Bronchial epithelial cell (primary cell): ENCODE measurements at places on chromosomes 2 and 18. TPM values are rescaled to one million over a fixed set of nuclear protein-coding genes. Genes with fewer than 3 reads are reported as not detected.

TLX2 gene
- not detected in 2 replicates for total RNA-seq

SRD5A2 gene
- total RNA-seq: under 0.01 TPM in 1 of 2 replicates, not detected in the other

CYTIP gene
- total RNA-seq: not detected in 2 replicates

ABCA12 gene
- total RNA-seq: 7.1 and 23.7 TPM in 2 replicates

PARD3B gene
- 1.6 and 2.6 TPM in 2 replicates for total RNA-seq

CYP26B1 gene
- under 0.01 and 0.53 TPM in 2 replicates for total RNA-seq
